Tibial nerve (tissue), 4 donors: ENCODE measurements at places on chromosomes 4 and X. TPM values are rescaled to one million over a fixed set of nuclear protein-coding genes. Genes with fewer than 3 reads are reported as not detected.

The CYSLTR1 gene
- total RNA-seq = 5.3 TPM

The VCX gene
- total RNA-seq = not detected

The CFI gene
- 34.3 TPM for total RNA-seq

The COL4A5 gene
- total RNA-seq = 22.2 TPM

The SATL1 gene
- total RNA-seq = not detected
